ENCODE measurements at places on chromosomes 7 and 10. TPM values are rescaled to one million over a fixed set of nuclear protein-coding genes. Genes with fewer than 3 reads are reported as not detected.

DNA sequence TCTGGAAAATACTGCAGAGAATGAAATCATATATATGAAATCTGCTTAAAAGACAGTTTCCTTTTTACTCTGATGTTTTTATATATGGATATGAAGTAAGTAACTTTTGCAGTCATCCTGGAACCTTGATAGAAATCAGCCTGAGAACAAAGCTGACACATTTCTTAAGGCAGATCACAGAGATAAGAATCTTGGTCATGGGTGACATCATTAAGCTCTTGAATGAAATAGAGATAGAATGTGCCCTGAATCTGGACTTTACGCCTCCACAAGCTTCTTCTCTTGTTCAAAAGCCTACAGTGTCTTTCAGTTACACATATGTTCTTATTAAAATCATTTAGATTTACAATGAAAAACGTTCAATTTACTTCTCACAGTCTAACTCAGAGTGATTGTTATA, 319.1 kb upstream of the CNTNAP2 start:
- no peaks in the 10 kb centered on the region for H3K4me1 ChIP-seq
- no peak overlapping the region for H3K4me3 ChIP-seq
- no peaks in the 10 kb centered on the region for H3K36me3 ChIP-seq
- no peak overlapping the region for H3K27ac ChIP-seq
- no peak for DNase-seq

GRCh38 chr10:3427950-3428354, 255.4 kb upstream of the PITRM1 start:
- no peaks in the 10 kb centered on the region for H3K4me1 ChIP-seq
- H3K27ac ChIP-seq: no peak overlapping the region
- no peak overlapping the region for H3K4me3 ChIP-seq
- DNase-seq: no peak
- H3K27me3 ChIP-seq: no peaks in the 10 kb centered on the region
- no peaks in the 10 kb centered on the region for H3K36me3 ChIP-seq

GRCh38 chr7:155191137-155191536, 106.5 kb upstream of the INSIG1 start:
- H3K27ac ChIP-seq: no peak overlapping the region
- H3K4me3 ChIP-seq: no peak overlapping the region
- no peaks in the 10 kb centered on the region for H3K27me3 ChIP-seq

DNA sequence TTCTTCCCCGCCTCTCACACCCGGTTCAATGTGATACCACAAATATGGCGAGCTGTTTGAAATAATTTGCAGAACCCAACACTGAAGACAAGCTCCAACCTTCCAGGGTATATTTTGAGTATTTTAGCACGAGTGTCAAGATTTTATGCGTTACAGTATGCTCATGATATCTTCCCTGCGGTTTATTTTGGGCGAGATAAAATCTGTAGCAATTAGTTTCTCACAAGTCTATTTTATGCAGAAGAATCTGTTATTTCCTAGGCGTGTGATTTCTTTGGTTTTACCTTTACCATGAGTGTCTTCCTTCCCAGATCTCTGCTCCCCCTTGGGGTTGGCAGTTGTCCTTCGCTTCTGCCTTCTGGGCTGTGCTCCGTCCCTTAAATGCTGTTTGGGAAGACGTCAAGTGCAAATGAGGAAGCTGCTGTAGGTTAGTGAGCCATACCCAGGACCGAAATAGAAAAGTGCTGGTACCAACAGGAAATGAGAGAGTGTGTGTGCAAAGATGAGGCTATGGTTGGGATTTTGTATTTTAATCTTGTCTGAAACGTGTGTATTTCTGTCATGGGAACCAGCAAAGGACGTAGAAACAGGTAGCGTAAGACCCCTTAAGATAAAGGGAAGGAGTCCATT, 299.8 kb downstream of the KLF6 start:
- H3K4me3 ChIP-seq: no peak overlapping the region
- H3K4me1 ChIP-seq: peaks cover 17% of the 10 kb centered on the region
- no peak for DNase-seq
- no peaks in the 10 kb centered on the region for H3K36me3 ChIP-seq

DNA sequence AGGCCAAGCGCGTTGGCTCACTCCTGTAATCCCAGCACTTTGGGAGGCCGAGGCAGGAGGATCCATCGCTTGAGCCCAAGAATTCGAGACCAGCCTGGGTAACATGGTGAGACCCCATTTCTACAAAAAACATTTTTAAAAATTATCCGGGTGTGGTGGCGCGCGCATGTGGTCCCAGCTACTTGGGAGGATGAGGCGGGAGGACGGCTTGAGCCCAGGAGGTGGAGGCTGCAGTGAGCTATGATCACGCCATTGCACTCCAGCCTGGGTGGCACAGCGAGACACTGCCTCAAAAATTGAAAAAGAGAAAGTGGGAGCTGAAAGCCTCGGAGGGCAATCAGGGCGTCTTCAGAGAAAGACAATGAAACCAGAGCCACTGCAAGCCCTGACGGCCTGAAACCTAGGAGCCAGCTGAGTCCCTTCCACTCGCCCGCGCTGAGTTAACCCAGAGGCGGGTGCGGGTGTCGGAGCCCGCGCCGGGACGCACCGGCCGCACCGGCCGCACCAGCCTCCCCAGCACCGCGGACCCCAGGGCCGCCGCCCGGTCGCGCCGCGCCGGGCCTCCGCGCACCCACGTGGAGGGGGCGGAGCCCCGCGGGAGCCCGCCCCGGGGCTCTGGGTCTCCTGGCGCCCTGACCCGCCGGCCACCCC, 22.4 kb downstream of the ZFAND2A start:
- peak overlapping the region; percentile 89 for H3K4me3 ChIP-seq
- no peaks in the 10 kb centered on the region for H3K36me3 ChIP-seq
- H3K27ac ChIP-seq: no peak overlapping the region
- no peaks in the 10 kb centered on the region for H3K27me3 ChIP-seq
- H3K4me1 ChIP-seq: peaks cover 15% of the 10 kb centered on the region

- H3K27ac ChIP-seq: peak overlapping the region; percentile 53
- H3K27me3 ChIP-seq: no peaks in the 10 kb centered on the region
- peaks cover 33% of the 10 kb centered on the region for H3K4me1 ChIP-seq
- DNase-seq: peak; percentile 80
- no peaks in the 10 kb centered on the region for H3K36me3 ChIP-seq
Measured at GRCh38 chr10:43417950-43418768, 9.2 kb upstream of the HNRNPF start.

DNA sequence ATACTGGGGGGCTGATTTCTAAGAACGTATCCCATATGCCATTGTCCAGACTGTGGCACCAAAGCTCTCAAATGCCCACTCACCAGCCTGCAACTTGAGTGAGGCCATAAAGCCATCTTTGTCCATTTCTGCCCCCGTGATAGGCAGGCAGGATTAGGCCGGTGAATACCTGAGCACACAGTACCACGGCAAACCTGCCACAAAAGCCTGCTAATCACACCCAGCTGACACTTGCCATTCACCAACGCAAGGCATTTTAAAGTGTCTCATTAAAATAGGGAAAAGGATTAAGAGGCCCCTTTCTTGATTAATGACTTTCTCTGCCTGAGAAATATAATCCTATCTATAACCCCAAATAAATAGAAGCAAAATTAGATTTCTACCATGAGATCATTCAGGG, 111.4 kb upstream of the NANOS1 start:
- H3K27ac ChIP-seq: no peak overlapping the region
- no peaks in the 10 kb centered on the region for H3K4me1 ChIP-seq
- H3K27me3 ChIP-seq: no peaks in the 10 kb centered on the region
- no peak for DNase-seq

DNA sequence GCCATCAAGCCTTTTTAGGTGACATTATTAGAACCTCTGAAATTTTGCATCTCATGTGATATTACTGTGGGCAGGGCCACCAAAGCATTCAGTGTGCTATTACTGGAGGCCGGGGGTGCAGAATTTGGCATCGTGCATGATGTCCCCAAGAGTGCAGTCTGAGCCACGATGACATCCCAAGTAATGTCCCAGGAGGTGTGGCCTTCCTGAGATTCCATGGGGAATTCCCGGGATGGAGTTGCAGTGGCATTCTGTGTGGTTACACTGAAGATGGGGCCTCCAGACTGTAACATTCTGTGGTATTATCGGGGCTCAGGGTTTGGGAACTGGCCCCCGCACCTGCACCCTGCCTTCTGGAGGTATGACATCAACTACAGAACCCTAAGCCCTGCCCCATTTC, 9.1 kb downstream of the LDB3 start:
- H3K27me3 ChIP-seq: no peaks in the 10 kb centered on the region
- DNase-seq: peak; percentile 47
- peaks cover 74% of the 10 kb centered on the region for H3K4me1 ChIP-seq
- peak overlapping the region; percentile 36 for H3K4me3 ChIP-seq

GRCh38 chr7:45212606-45213005, 55.0 kb downstream of the RAMP3 start:
- no peak for DNase-seq
- H3K4me3 ChIP-seq: no peak overlapping the region
- no peaks in the 10 kb centered on the region for H3K36me3 ChIP-seq
- no peaks in the 10 kb centered on the region for H3K4me1 ChIP-seq

DNA sequence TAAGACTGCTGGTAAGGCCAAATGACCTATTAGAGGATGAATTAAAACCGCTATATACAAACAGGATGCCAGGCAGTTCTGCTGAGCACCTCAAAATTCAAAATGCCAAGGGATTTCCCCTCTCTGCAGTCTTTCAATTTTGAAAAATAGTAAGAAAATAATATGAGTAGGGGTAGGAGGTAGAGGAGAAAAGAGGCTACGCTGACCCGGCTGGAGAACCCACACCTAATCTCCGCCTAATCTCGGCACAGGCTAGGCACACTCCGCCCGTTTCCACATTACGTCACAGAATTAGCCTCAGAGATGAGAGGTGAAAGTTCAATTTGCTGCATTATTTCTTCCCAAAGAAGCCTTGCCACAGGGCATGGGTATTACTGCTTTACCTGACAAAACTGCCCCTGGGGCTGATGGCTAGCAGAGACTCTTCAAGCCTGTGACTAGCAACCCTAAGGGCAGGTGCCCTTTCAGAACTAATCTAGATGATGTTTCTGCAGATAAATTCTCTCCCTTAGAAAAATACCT, 21.3 kb upstream of the SPOCK2 start:
- peaks cover 20% of the 10 kb centered on the region for H3K4me1 ChIP-seq
- no peak for DNase-seq
- no peaks in the 10 kb centered on the region for H3K27me3 ChIP-seq
- H3K36me3 ChIP-seq: no peaks in the 10 kb centered on the region
- no peak overlapping the region for H3K27ac ChIP-seq

- no peak overlapping the region for H3K27ac ChIP-seq
- H3K36me3 ChIP-seq: no peaks in the 10 kb centered on the region
- H3K4me3 ChIP-seq: no peak overlapping the region
- H3K27me3 ChIP-seq: no peaks in the 10 kb centered on the region
Measured at GRCh38 chr7:140519007-140519399, 39.7 kb upstream of the MKRN1 start.

DNA sequence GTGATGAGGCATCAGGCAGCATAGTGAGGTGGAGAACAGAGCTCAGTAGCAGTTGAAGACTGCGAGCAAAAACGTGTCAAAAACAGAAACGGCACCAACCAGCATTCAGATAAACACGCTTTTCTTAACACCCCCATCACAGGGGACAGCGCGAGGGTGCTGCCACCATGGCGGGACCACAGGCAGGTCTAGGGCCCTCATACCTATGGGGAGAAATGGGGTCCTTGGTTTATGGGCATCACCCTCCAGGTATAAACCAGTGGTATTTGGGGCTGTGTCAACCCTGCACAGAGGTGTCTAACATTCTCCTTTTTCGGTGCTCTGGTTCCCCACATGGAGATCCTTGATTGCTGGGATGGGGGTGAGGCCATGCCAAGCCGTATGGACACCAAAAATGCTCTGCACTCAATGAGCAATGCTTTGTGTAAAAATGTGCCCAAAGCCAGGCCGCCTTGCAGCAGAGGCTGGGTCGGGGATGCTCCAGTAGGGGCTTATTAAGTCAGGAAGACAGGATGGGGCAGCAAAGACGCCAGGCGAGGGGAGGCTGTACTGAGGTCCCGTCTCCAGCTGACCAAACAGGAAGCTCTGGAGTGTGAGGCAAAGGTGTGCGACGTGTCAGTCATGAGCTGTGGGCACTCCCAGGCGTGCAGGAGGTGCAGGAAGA, 191.5 kb downstream of the WDR37 start:
- no peaks in the 10 kb centered on the region for H3K36me3 ChIP-seq
- H3K27ac ChIP-seq: no peak overlapping the region
- H3K4me1 ChIP-seq: no peaks in the 10 kb centered on the region
- DNase-seq: no peak

- H3K27me3 ChIP-seq: no peaks in the 10 kb centered on the region
- no peaks in the 10 kb centered on the region for H3K36me3 ChIP-seq
- no peak within 1 kb of the TSS for H3K4me3 ChIP-seq
- H3K4me1 ChIP-seq: no peaks in the 10 kb centered on the region
Measured at GRCh38 chr7:151409667-151410404, at the start of gene WDR86. TSS of gene WDR86 (minus strand) at chr7:151410038. CDS start at chr7:151409589, 449 bp downstream.

DNA sequence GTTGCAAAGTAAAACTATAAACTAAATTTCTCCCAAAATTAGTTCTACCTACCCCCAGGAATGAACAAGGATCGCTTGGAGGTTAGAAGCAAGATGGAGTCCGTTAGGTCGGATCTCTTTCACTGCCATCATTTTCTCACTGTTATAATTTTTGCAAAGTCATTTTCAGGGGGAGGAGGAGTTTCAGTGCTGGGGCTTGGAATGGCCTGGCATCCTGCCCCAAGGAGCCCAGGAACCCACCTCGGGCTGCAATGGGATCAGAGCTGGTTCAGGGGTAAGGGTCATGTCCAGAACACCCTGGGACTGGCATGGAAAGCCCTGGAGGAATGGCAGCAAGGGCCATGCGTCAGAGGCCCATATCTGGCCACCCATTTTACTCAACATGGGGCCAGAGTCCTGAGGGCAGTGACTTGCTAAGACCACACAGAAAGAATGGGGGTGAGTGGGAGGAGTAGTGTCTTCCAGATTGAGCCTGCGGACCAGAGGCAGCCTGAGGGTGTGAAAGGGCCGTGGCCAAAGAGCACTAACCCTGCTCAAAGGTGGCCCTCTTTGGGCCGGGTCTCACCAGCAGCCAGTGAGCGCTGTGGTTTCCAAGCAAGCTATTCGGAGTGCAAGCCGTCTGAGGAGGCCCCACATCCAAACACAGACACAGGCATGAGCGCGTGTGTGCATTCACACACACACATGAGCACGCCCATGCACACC, 31.8 kb downstream of the GPRIN2 start:
- no peaks in the 10 kb centered on the region for H3K36me3 ChIP-seq
- no peak for DNase-seq
- no peak overlapping the region for H3K4me3 ChIP-seq
- H3K4me1 ChIP-seq: no peaks in the 10 kb centered on the region

The OR2A1 gene
- not detected for total RNA-seq

The C10orf143 gene
- 0.75 TPM for total RNA-seq

The CLEC5A gene
- total RNA-seq: not detected

The PSMC2 gene
- 69.4 TPM for total RNA-seq

The CUBN gene
- 0.18 TPM for total RNA-seq

The RHOBTB1 gene
- total RNA-seq: not detected

The TUBB8 gene
- total RNA-seq: not detected

The PALD1 gene
- 54.7 TPM for total RNA-seq

The GDF2 gene
- not detected for total RNA-seq

The CUEDC2 gene
- total RNA-seq: 27.1 TPM

The NANOS1 gene
- 3.1 TPM for total RNA-seq

All from Karpas-422 (cell line).